ENCODE measurements at places on chromosomes 13 and 19.

DNA sequence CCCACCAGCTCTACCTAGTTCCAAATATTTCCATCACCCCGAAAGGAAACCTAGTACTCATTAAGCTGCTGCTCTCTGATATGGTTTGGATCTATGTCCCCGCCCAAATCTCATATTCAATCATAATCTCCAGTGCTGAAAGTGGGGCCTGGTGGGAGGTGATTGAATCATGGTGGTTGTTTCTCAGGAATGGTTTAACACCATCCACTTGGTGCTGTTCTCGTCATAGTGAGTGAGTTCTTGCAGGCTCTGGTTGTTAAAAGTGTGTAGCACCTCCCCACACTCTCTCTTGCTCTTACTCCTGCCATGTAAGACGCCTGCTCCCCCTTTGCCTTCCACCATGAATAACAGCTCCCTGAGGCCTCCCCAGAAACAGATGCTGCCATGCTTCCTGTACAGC is 43.4 kb upstream of the MED4 start:
- no peak for DNase-seq

DNA sequence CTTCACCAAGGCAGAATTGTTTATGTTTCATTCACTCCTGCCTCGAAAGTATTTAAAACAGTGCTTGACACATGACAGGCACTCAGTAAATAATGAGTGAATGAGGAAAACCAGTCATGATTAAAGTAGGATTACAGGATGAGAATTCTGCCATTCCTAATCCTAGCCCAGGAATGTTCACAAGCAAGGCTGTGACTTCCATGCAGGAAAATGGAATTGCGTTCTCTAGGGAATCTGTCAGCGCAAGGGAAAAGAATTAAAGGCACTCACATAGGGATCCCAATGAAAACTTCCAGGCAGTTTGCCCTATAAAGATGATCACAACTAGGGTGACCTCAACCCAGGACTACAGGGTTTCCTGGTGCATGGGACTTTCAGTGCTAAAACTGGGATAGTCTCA is 143.4 kb downstream of the CYSLTR2 start:
- no peak for DNase-seq

DNA sequence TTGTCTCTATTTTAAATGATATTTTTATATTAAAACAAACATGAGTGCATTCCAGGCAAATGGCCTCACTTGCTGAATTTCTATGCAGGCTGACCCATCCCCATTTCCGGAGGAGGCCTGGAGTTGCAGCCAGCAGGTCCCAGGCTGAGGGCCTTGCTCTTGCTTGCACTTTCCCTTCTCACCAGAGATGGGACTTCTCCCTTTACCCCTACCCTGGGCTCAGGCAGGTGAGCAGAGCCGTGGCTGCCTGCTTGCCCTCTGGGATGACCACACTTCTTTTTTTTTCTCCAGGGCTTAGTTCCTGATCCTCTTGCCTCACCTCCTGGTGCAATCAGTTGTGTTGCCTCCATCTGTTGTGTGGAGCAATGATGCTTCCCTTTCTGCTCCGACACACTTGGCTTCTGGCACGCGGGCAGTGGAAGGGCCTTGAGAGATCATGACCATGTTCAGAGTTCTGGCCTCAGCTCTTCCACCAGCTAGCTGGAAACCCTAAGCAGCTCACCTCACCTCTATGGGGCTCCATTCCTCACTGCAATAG is 11.1 kb upstream of the OLFM4 start:
- DNase-seq, result no peak

GRCh38 chr13:40132249-40132648 is 476.8 kb downstream of the COG6 start:
- no peak for DNase-seq

GRCh38 chr19:36172852-36173251 is 20.6 kb upstream of the COX7A1 start:
- DNase-seq, result no peak

GRCh38 chr13:105377452-105377851 is 1158.0 kb downstream of the EFNB2 start:
- no peak for DNase-seq

All from T47D (cell line).